ENCODE measurements at places on chromosomes 6 and 20.

GRCh38 chr6:141133346-141133745, 999.4 kb upstream of the GJE1 start:
- DNase-seq = no peak

DNA sequence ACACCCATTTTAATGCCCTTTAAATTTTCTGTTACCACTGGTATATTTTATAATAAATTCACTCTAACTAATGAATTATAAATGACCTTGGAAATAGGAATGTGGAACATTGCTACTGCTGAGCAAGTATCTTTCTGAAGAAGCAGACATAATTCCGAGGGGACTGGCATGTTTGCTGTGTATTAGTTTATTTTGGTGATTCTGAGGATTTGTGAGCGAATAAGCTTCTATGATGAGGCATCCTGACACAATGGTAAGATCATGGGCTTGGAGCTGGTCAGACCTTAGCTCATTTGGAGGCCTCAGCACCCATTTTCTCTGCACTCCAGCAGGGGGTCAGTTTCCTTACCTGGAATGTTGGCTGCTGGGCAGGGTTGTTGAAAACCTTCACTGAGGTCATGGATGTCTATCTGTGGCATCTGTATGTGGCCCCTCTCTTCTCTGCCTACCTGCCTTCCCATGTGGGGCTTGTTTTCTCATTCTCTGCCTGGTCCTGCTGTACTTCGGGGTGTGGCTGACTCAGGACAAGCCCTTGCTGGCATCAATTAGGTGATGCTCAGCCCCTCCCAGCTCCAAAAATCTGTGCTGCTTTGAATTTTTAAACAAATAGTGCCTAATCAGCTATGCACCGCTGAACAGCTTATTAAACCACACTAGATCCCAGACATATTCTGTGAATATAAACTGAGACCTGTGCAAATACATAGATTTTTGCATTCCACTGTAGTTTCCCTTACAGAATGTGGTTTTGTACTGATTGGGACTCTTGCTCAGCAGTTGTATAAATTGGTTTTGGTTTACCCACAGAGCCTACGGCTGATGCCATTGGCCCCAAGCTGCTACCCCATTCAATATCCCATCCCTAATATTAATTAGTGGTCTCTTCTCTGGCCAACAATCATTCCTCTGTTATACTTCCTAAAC, 10.7 kb downstream of the ARID1B start:
- no peak for DNase-seq

DNA sequence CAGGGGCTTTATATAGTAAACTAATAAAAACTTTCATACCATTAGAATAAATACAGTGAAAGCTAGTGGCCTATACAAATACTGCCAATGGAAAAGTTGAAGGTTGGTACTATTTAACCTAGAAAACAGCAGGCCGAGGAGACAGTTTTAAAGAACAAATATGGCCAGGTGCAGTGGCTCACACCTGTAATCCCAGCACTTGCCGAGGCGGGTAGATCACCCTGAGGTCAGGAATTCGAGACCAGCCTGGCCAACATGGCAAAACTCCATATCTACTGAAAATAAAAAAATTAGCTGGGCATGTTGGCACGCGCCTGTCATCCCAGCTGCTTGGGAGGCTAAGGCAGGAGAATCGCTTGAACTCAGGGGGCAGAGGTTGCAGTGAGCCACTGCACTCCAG, 24.8 kb downstream of the GLYATL3 start:
- no peak for DNase-seq

GRCh38 chr6:164151161-164152120, 736.9 kb downstream of the QKI start:
- no peak for DNase-seq

DNA sequence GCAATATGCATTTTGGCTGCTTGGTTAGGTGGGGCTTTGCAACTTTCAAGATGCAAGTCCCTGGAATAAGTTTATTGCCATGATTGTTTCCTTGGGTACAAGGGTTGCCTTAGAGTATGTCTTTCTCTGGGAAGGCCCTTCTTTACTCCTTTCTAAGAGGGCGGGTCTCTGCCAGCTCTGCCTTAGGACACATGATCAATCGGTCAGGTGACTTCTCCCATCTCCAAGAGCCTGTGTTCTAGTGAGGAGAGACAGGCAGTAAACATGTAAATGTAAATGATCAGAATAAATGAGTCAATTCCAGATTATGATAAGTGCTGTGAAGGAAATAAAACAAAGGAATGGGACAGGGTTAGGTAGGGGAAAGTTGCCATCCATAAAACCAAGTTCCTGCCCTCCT, 43.2 kb upstream of the BCAS1 start:
- no peak for DNase-seq

DNA sequence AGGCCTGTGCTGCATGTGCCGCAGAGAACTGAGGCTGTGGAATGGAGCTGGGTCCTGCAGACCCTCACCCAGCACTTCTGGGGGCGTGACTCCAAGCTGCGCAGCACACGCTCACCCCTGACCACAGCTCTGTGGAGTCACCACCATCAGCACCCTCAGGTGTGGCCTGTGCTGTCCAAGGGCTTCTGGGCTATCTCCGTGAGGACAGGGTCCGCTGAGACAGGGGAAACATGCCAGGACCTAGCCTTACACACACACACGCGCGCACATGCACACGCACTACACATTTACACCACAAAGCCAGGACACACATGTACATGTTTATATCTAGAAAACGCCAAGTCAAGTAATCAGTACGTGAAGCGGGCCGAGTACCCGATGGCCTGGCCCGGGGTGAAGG, 26.8 kb upstream of the TCFL5 start:
- no peak for DNase-seq

- DNase-seq = no peak
These were observed 230.1 kb upstream of the MOCS1 start for GRCh38 chr6:40164345-40164755.

DNA sequence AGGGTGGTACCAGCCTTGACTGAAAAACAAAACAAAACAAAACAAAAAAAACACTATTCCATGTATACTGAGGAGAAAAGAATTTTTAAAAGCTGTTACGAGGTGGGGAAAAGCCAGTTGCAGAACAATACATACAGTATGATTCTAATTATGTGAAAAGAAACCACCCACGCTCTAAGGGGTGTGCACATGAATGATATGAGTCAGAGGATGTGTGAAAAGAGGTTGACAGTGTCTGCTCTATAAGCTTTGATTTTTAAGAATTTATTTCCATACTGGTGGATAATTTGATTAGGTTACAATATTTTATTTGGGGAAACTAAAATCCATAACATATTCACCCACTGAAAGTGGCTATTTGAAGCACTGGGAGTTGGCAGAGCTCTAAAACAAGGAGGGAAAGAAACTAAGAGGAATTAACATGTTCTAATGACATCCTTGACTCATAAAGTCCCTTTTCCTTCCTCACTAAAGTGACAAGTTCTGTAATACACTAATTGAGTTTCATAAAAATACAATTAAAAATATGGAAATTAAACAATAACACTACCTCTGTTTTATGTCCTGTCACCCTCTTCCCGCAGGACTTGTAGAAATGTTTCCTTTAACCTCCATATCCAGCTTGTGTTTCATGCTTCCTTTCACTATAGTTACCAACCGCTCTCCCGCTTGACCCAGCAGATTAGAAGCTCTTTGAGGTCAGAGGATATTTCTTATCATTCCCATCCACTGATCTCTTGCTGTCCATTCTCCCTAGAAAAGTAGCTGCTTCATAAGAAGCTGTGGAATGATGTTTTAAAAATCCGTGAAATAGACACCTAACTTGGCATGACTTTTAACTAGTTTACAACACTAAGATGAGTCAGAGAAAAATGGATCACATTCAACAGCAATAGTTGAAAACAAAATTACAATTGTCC, 118.6 kb upstream of the CCDC28A start:
- no peak for DNase-seq

DNA sequence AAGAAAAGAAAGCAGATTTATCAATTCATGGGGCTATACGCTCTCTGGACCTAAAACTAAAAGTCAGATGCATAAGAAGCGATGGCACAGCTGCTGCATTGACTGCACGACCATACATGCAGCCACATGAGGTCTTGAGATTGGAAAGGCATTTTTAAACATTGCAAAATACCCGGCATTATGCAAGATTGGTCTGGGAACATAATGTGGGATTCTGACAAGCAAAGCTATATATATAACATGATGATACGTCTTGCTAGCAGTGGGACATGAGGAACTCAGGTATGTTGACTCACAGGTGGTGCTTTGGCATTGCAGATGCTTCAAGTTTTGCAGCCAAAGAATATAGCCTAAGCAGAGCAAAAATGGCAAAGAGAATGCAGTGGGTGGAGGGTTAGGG, 55.1 kb downstream of the SAMD3 start:
- no peak for DNase-seq

DNA sequence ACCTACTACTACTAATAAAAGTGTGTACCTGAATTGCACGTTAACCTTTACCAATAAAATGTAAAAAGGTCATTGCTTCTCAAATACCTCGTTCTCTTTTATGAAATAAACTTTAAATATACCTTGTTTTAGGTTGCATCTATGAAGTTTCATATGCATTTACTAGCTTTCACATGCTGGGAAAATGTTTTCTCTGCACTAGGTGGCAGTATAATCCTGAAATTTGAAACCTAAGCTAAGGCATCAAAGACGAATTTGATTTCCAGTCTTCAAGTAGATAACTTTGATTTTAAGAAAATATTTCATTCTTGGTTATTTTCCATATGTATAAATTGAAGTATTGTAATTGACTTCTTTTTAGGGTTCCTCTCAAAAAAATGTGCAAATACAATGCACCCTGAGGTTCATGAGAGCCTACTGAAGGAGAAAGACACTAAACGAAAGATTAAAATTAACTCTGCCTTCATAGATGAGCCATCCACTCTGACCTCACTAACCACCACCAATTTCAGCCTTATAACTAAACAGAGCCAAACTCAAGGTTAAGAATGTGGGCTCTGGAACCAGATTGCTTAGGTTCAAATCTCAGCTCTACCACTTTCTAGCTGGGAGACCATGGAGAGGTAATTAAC, 7.3 kb upstream of the COL9A1 start:
- DNase-seq = peak; percentile 35

- DNase-seq = no peak
These were observed 102.3 kb upstream of the IMPG1 start for GRCh38 chr6:76174722-76175121.

- DNase-seq = no peak
These were observed 55.6 kb downstream of the ARMC2 start for GRCh38 chr6:108903796-108904195.

- DNase-seq = no peak
These were observed 2.5 kb downstream of the ACTL10 start for GRCh38 chr20:33669224-33669623.

Measured in left kidney (tissue), 8 donors.